Testis (tissue), 5 donors: ENCODE measurements at places on chromosomes 11 and 22. TPM values are rescaled to one million over a fixed set of nuclear protein-coding genes. Genes with fewer than 3 reads are reported as not detected.

Gene UPB1
- total RNA-seq, result 11.5 TPM

Gene TECTA
- 4.6 TPM for total RNA-seq

Gene BID
- total RNA-seq, result 8.4 TPM

Gene MMP13
- not detected for total RNA-seq

Gene PRG2
- not detected for total RNA-seq

Gene NAGA
- total RNA-seq, result 32.1 TPM

Gene C11orf86
- total RNA-seq, result not detected

Gene LMO1
- not detected for total RNA-seq

Gene TMEM184B
- 66.5 TPM for total RNA-seq

Gene RELT
- 8.6 TPM for total RNA-seq

Gene KIF18A
- 22.5 TPM for total RNA-seq
